ENCODE measurements at places on chromosomes 13 and 19.

GRCh38 chr19:10830931-10831779 is 4.9 kb downstream of the TMED1 start:
- no peak for DNase-seq

DNA sequence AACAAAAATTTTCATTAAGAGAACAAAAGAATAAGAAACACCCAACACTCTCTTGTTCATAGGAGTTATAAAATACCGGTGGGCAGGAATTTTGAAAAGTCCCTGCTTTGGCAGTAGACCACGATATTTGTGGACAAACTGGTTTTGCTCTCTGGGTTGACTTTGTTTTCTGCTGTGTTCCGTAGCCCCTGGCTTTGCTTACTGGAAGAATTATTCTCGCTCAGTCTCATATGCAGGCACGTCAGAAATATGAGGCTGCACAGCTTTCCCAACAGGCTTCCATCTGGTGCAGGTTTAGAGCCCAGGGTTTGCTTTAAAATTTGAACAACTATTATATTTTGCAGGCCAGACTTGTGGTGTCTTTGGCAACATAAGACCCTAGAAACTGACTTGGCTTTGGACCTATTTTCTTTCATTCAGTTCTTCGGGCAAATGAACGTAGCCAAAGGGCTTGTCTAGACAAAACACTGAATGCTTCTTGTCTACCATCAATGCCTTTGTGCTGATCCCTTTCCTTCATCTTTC is 2012.6 kb downstream of the PCDH9 start:
- DNase-seq = no peak

DNA sequence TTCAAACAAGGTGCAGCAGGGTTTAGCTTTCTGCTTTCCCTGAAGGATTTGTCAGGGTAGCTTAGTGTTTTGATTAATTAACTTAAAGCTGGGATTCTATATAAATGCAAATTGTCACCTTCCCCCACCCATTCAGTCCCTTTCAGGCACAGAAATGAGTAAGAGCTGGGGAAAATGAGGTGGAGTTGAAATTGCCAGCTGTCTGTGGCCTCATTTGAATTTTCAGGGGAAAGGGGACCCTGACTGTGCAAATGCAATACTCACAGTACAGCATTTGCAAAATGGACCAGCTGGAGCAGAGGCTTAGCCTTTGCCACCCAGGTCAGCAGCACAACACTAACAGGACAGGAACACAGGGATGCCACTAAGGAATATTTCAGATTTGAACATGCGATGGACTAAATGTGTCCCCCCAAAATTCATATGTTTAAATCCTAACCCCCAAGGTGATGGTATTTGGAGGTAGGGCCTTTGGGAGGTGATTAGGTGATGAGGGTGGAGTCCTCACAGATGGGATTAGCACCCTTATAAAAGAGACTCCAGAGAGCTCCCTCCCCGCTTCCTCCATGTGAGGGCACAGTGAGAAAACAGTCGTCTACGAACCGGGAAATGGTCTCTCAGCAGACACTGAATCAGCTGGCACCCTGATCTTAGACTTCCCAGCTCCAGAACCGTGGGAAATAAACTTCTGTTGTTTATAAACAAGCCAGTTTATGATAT is 59.5 kb upstream of the CYSLTR2 start:
- no peak for DNase-seq

- no peak for DNase-seq
Measured at GRCh38 chr13:67013709-67014108, 216.4 kb downstream of the PCDH9 start.

DNA sequence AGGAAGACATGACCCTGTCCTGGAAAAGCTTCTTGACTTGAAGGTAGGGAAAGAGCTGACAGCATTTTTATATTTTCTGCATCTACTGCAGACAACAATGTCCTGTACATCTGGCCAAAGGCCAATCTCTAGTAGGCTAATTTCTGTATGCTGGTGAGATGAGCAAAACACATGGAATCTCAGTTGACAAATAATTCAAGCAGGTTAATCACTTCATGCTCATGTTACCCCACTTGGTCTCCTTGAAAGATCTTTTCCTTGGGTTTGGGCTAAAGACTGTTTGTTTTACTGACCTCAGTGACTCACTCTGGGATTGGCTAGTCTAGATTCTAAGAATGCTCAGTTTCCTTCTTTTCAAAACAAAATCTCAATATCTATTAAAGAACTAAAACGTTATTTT is 298.8 kb downstream of the LMO7 start:
- no peak for DNase-seq

- no peak for DNase-seq
Measured at GRCh38 chr19:1374250-1374577, 9.5 kb upstream of the NDUFS7 start.

- DNase-seq = no peak
Measured at GRCh38 chr19:53172889-53173288, 14.0 kb upstream of the ZNF347 start.

DNA sequence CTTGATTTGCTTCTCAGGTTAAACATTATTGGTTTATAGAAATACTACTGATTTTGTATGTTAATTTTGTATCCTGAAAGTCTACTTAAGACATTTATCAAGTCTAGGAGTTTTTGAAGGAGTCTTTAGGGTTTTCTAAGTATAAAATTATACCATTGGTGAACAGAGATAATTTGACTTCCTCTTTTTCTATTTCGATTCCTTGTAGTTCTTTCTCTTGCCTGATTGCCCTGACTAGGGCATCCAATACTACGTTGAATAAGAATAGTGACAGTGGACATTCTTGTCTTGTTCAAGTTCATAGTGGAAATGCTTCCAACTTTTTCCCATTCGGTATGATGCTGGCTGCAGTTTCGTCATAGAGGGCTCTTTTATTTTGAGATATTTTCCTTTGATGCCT is 807.5 kb upstream of the SLC10A2 start:
- no peak for DNase-seq

GRCh38 chr19:45774765-45775164 is 5.7 kb upstream of the SIX5 start:
- DNase-seq = no peak

DNA sequence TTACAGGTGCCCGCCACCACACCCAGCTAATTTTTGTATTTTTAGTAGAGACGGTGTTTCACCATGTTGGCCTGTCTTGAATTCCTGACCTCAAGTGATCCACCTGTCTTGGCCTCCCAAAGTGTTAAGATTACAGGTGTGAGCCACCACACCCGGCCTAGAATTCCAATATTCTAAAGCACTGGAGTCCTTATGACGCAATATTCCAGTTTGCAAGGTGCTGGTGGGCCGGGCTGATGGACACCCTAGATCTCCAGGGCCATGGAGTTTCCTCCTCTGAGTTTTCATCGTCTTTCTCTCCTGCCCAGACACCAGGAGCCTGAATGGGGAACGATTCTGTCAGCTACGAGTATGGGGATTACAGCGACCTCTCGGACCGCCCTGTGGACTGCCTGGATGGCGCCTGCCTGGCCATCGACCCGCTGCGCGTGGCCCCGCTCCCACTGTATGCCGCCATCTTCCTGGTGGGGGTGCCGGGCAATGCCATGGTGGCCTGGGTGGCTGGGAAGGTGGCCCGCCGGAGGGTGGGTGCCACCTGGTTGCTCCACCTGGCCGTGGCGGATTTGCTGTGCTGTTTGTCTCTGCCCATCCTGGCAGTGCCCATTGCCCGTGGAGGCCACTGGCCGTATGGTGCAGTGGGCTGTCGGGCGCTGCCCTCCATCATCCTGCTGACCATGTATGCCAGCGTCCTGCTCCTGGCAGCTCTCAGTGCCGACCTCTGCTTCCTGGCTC is 8.5 kb upstream of the DHX34 start:
- no peak for DNase-seq

DNA sequence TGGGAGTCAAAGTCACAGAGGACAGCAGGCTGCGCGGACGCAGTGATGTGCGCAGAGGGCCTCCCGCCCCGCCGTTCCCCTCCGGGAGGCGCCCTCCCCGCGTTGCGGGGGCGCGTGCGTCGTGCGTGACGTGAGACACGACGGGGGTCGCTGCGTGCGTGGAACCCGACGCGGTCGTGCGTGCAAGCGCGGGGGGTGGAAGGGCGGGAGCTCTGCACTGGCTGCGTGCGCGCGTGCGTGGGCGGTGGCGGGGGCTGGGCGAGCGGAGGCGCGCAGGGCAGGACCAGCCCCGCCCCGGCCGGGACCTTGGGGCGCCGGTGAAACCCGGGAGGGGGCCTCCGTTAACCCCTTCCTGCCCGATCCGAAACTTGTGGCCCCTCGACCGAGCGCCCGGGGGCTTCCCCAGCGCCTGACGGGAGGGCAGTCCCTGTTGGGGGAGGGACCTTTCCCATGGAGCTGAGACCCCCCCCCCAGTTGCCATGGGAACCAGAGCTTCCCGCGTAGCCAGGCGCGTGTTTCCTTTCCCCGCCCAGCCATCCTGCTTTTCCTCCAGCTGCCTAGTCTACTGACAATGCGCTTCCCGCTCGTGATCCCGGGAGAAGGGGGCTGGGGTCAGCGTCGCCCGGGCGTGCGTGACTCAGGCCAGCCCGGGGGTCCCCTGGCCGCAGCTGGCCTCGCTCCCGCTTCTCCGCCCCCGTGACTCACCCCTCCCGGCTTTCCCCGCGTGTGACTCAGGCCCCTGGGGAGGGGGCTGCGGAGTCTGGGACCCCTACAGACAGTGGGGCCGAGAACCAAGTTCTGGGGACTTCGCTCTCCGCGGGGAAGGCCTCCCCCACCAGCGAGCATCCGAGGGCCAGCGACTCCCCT is 7.3 kb upstream of the HOOK2 start:
- DNase-seq = peak; percentile 74
